ENCODE measurements at places on chromosomes 2 and 18. TPM values are rescaled to one million over a fixed set of nuclear protein-coding genes. Genes with fewer than 3 reads are reported as not detected.

Gene VIL1
- polyA plus RNA-seq: not detected

Gene ADD2
- not detected for polyA plus RNA-seq

DNA sequence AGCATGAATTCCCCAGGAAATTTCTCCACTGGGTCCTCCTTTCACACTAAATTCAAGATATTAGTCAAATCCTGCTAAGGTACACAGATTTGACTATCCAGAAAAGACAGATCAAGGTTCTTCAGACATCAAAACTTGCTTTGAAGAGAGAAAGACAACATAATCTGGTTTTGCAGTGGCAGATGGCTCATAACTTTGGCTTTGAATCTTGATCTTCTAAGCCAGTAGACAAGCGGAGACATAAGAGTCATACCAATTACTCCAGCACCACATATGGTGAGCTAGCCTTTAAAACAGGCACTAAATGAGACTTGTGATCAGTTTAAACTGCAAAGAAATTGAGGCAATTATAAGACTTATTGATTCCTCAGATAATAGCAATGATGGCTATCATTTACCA lies 29.3 kb downstream of the PDE11A start:
- no peak for DNase-seq

DNA sequence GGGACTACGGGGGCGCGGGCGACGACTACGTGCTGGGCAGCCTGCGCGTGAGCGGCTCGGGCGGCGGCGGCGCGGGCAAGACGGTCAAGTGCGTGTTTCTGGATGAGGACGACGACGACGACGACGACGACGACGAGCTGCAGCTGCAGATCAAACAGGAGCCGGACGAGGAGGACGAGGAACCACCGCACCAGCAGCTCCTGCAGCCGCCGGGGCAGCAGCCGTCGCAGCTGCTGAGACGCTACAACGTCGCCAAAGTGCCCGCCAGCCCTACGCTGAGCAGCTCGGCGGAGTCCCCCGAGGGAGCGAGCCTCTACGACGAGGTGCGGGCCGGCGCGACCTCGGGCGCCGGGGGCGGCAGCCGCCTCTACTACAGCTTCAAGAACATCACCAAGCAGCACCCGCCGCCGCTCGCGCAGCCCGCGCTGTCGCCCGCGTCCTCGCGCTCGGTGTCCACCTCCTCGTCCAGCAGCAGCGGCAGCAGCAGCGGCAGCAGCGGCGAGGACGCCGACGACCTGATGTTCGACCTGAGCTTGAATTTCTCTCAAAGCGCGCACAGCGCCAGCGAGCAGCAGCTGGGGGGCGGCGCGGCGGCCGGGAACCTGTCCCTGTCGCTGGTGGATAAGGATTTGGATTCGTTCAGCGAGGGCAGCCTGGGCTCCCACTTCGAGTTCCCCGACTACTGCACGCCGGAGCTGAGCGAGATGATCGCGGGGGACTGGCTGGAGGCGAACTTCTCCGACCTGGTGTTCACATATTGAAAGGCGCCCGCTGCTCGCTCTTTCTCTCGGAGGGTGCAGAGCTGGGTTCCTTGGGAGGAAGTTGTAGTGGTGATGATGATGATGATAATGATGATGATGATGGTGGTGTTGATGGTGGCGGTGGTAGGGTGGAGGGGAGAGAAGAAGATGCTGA lies 1.4 kb downstream of the SOX11 start:
- DNase-seq: peak; percentile 22

Gene NR4A2
- 2.3 TPM for polyA plus RNA-seq

Gene SLC35G4
- polyA plus RNA-seq: not detected

Gene ACAA2
- 24.4 TPM for polyA plus RNA-seq

GRCh38 chr18:58054041-58054781 lies 10.2 kb downstream of the NEDD4L start:
- DNase-seq: peak; percentile 60

DNA sequence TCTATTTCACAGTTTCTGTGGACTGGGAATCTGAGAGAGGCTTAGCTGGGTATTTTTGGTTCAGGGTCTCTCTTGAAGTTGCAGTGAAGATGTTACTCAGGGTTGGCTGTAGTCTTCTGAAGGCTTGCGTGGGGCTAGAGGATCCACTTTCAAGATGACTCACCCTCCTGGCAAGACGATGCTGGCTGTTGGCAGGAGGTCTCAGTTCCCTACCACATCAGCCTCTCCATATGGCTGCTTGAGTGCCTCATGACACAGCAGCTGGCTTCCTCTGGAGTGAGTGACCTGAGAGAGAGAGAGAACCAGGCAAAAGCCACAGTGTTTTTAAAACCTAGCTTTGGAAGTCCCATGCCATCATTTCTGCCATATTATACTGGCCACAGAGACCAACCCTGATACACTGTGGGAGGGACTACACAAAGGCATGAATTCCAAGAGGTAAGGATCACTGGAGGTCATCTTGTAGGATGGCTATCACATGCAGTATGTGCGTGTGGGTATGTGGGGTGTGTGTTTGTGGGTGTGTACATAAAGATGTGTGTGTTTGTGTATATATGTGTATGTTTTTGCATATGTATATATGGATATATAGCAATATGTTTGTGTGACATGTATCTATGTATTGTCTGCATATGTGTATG lies 25.1 kb downstream of the DNPEP start:
- DNase-seq: peak; percentile 99

GRCh38 chr2:54479424-54479823 lies 23.3 kb downstream of the SPTBN1 start:
- DNase-seq: no peak

- DNase-seq: no peak
Observed at GRCh38 chr2:7566382-7566881, 649.2 kb downstream of the RNF144A start.

Gene MARCHF4
- 12.0 TPM for polyA plus RNA-seq

DNA sequence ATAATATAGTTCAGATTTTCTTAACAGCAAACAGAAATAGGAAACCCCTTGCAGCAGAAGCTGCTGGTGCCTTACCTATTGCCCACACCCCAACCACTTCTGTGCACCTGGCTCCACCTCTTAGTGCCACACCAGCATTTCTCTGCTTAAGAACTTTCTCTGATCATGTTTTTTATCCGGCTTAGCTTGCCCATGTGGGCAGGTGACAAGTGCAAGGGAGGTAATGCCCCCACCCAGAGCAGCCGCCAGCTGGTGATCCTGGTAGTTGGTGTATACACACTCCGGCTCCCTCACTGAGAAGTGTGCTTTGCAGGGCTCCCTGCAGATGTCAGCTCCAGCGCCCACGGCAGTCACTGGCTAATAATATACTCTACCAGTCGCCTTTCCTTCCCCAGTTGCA lies 126.3 kb downstream of the ALPK2 start:
- DNase-seq: no peak

Gene COL4A3
- polyA plus RNA-seq: not detected

GRCh38 chr2:182101263-182101662 lies 115.6 kb downstream of the PPP1R1C start:
- no peak for DNase-seq

DNA sequence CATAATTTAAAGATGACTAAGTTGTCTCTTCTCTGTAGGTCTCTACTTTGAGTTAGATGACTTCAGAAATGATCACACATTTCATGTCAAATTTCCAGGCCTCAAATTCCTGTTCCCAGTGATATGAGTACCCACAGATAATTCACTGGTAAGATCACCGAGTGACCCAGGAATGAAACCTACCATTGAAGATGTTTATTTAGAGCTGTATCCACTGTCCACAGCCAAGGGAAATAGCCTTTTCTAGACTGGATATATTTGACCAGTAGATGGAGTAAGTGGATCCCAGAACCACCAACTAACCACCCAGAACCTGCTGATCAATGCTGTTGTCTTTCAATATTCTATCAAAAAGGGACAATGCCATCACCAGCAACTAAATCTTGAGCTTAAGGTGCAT lies 238.8 kb downstream of the SLC8A1 start:
- DNase-seq: peak; percentile 83

GRCh38 chr2:234420408-234420807 lies 76.5 kb downstream of the ARL4C start:
- peak; percentile 13 for DNase-seq

DNA sequence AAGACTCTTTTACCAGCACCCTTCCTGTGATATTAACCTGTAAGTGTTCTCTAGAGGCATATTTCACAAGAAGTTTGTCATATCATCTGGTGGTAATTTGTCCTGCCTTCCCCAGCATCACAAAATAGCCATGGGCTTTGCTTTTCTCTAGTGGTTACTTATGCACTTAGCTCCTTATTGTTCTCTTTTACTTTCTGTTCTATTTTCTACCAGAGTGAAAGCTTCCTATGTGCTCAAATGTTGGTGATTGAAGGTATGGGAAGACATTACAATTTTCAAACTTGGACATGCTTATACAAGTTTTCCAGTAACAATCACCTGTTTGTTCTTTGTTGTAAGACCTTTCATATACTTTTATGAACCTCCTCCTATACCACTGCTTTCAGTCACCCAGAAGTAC lies 87.0 kb upstream of the KCNH7 start:
- DNase-seq: no peak

Gene TRAPPC8
- 21.8 TPM for polyA plus RNA-seq

All from IMR-90 (cell line).